ENCODE measurements at places on chromosomes 3 and 15. TPM values are rescaled to one million over a fixed set of nuclear protein-coding genes. Genes with fewer than 3 reads are reported as not detected.
A peak's percentile ranks its signal among the peaks of the same experiment; 100 is the strongest.

DNA sequence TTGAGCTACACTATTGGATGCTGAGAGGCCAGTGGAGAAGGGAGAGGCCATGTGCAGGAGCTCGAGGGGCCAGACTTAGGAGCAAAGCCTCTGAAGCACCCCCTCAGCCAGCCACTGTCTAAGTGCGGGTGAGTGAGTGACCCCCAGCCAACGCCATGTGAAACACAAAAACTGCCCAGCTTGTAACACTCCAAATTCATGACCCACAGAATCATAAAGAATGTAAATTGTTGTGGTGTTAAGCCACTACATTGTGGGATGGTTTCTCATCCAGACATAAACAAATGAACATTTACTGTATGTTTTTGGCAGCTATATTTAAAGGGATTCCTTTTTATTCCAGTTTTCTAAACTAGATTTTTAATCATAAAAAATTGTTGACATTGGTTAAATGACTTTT, 27.2 kb upstream of the TMEM158 start:
- no peaks in the 10 kb centered on the region for H3K36me3 ChIP-seq
- no peak overlapping the region for H3K4me3 ChIP-seq
- no peaks in the 10 kb centered on the region for H3K27me3 ChIP-seq

- H3K4me1 ChIP-seq: no peaks in the 10 kb centered on the region
- H3K36me3 ChIP-seq: no peaks in the 10 kb centered on the region
- DNase-seq: no peak
- H3K4me3 ChIP-seq: no peak overlapping the region
- no peak overlapping the region for H3K27ac ChIP-seq
These were observed 6.0 kb downstream of the FAM43A start for GRCh38 chr3:194691481-194692283.

DNA sequence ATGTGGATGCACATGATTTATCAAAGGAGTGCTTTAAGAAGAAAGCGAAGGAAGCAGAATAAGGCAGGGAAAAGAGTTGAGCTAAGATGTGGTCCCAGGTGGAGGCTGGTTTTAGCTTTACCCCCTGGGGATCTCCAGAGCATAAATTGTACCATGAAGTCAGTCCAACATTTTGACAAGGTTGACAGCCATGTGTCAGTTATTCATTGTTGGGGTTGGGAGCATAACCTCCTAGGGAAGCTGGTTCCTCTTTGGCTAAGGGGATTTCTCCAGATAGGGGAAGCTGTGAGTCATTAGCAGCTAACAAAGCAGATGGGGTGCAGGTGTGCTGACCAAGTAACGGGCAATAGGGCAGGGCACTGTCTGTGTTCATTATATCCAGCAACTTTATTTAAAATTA, 123.7 kb upstream of the IGSF10 start:
- no peak for DNase-seq
- H3K27ac ChIP-seq: no peak overlapping the region
- no peak overlapping the region for H3K4me3 ChIP-seq
- H3K4me1 ChIP-seq: peaks cover 21% of the 10 kb centered on the region
- no peaks in the 10 kb centered on the region for H3K36me3 ChIP-seq

Gene LMAN1L
- total RNA-seq: not detected

DNA sequence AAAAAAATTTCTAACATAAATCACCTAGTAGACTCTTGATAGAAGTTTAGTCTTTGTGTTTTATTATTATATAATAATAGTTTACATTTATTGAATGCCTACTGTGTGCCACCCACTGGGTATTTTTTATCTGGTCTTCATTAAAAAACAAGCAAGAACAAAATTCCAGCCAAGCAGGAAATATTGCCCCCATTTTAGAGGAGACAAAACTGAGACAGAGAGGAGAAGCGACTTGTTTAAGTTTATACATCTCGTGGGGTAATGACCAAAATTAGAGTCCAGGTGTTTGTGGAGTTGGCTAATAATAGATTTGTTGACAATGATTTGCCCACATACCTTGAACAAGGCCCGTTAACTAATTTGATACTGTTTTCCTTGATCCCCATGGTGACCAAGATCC, 33.1 kb upstream of the FBXL22 start:
- H3K4me1 ChIP-seq: no peaks in the 10 kb centered on the region
- H3K27ac ChIP-seq: no peak overlapping the region
- no peak overlapping the region for H3K4me3 ChIP-seq
- no peaks in the 10 kb centered on the region for H3K36me3 ChIP-seq
- no peak for DNase-seq
- no peaks in the 10 kb centered on the region for H3K27me3 ChIP-seq

Gene HYAL1
- 2.3 TPM for total RNA-seq

- H3K4me1 ChIP-seq: peaks cover 8% of the 10 kb centered on the region
- no peak for DNase-seq
- no peak overlapping the region for H3K27ac ChIP-seq
- no peak overlapping the region for H3K4me3 ChIP-seq
- H3K36me3 ChIP-seq: no peaks in the 10 kb centered on the region
- no peaks in the 10 kb centered on the region for H3K27me3 ChIP-seq
These were observed 36.7 kb downstream of the SLC27A2 start for GRCh38 chr15:50218691-50219090.

GRCh38 chr15:91047545-91048199, 25.3 kb upstream of the VPS33B start:
- no peak for DNase-seq
- H3K27ac ChIP-seq: no peak overlapping the region
- no peaks in the 10 kb centered on the region for H3K36me3 ChIP-seq
- H3K27me3 ChIP-seq: no peaks in the 10 kb centered on the region

- no peaks in the 10 kb centered on the region for H3K36me3 ChIP-seq
- H3K27ac ChIP-seq: no peak overlapping the region
- H3K27me3 ChIP-seq: no peaks in the 10 kb centered on the region
- H3K4me1 ChIP-seq: no peaks in the 10 kb centered on the region
- no peak overlapping the region for H3K4me3 ChIP-seq
These were observed 19.9 kb downstream of the NOX5 start for GRCh38 chr15:69034352-69034751.

Gene C3orf33
- 4.2 TPM for total RNA-seq

Gene SLC15A2
- total RNA-seq: 4.7 TPM

GRCh38 chr3:198113206-198114053, 153.4 kb downstream of the LMLN start:
- H3K27me3 ChIP-seq: no peaks in the 10 kb centered on the region
- no peak overlapping the region for H3K4me3 ChIP-seq
- H3K4me1 ChIP-seq: no peaks in the 10 kb centered on the region
- no peak overlapping the region for H3K27ac ChIP-seq
- DNase-seq: no peak
- H3K36me3 ChIP-seq: no peaks in the 10 kb centered on the region

- H3K36me3 ChIP-seq: no peaks in the 10 kb centered on the region
- no peaks in the 10 kb centered on the region for H3K4me1 ChIP-seq
- no peak for DNase-seq
- H3K4me3 ChIP-seq: no peak overlapping the region
These were observed 84.6 kb upstream of the SLC7A14 start for GRCh38 chr3:170670504-170670903.

Gene LRRIQ4
- not detected for total RNA-seq

- no peak overlapping the region for H3K27ac ChIP-seq
- peaks cover 10% of the 10 kb centered on the region for H3K4me1 ChIP-seq
- DNase-seq: no peak
- no peaks in the 10 kb centered on the region for H3K36me3 ChIP-seq
These were observed 74.4 kb upstream of the GSK3B start for GRCh38 chr3:120168611-120169010.

GRCh38 chr3:27221264-27221932, 147.8 kb downstream of the NEK10 start:
- no peak overlapping the region for H3K27ac ChIP-seq
- no peak overlapping the region for H3K4me3 ChIP-seq
- no peaks in the 10 kb centered on the region for H3K27me3 ChIP-seq
- DNase-seq: no peak
- no peaks in the 10 kb centered on the region for H3K36me3 ChIP-seq

Gene RAB6B
- total RNA-seq: 3.2 TPM

Gene MOBP
- total RNA-seq: 0.27 TPM

DNA sequence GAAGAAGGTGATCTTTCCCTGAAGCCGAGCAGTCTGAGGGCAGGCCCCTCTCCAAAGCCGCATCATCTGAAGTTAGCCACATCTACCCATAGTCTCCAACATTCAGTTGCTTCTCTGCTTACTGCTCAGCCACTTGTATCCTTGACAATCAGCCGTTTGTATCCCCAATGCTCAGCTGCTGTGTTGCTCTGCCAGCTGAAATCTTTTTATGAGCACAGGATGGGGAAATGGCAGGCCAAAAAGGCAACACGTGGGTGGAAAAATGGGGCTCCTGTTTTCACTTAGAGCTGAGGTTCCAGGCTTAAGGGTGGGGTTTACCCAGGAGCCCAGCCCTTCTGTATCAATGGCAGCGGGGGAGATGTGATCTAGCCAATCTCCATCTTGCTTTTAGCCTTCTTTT, 36.3 kb downstream of the METTL6 start:
- H3K27me3 ChIP-seq: no peaks in the 10 kb centered on the region
- H3K4me3 ChIP-seq: no peak overlapping the region
- H3K36me3 ChIP-seq: no peaks in the 10 kb centered on the region
- DNase-seq: no peak
- H3K4me1 ChIP-seq: no peaks in the 10 kb centered on the region
- H3K27ac ChIP-seq: no peak overlapping the region

GRCh38 chr3:154967090-154967489, 113.0 kb upstream of the MME start:
- no peaks in the 10 kb centered on the region for H3K27me3 ChIP-seq
- H3K4me3 ChIP-seq: no peak overlapping the region
- no peak overlapping the region for H3K27ac ChIP-seq

GRCh38 chr3:4693620-4694019, 200.5 kb downstream of the ITPR1 start:
- no peak for DNase-seq
- no peaks in the 10 kb centered on the region for H3K27me3 ChIP-seq
- H3K4me1 ChIP-seq: no peaks in the 10 kb centered on the region
- no peak overlapping the region for H3K4me3 ChIP-seq
- H3K36me3 ChIP-seq: no peaks in the 10 kb centered on the region
- H3K27ac ChIP-seq: no peak overlapping the region

DNA sequence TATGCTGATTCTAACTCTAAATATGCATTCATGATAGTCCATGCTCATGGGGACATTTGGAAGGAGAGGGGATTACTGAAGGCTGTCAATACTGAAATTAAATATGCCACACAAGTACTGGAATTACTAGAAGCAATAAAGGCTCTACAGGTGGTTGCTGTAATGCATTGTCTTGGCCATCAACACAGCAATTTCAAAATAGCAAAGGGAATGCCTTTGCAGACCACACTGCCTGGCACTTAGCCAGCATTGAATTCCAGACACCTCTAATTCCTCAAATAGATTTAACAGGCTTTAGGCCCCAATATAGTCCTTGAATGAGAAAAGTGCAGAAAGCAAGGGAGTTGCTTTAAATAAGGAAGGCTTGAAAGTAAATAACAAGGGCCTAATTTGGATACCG, 115.8 kb upstream of the PLCL2 start:
- H3K4me1 ChIP-seq: no peaks in the 10 kb centered on the region
- H3K27me3 ChIP-seq: no peaks in the 10 kb centered on the region
- DNase-seq: no peak
- H3K36me3 ChIP-seq: no peaks in the 10 kb centered on the region
- H3K27ac ChIP-seq: no peak overlapping the region

Gene ATP8B4
- 0.57 TPM for total RNA-seq

GRCh38 chr15:60128710-60129109, 124.6 kb downstream of the FOXB1 start:
- no peaks in the 10 kb centered on the region for H3K36me3 ChIP-seq
- DNase-seq: no peak
- no peak overlapping the region for H3K4me3 ChIP-seq
- peaks cover 4% of the 10 kb centered on the region for H3K4me1 ChIP-seq

GRCh38 chr3:12893852-12894251, 52.5 kb upstream of the RPL32 start:
- H3K36me3 ChIP-seq: no peaks in the 10 kb centered on the region
- no peak overlapping the region for H3K4me3 ChIP-seq
- H3K4me1 ChIP-seq: peaks cover 14% of the 10 kb centered on the region
- no peak overlapping the region for H3K27ac ChIP-seq
- no peak for DNase-seq

Gene KLHL40
- total RNA-seq: not detected

Gene HCN4
- total RNA-seq: 0.29 TPM

Gene ANKRD63
- 0.28 TPM for total RNA-seq

Gene TMEM45A
- 5.6 TPM for total RNA-seq

Gene CYP19A1
- total RNA-seq: 0.77 TPM

Gene GNB4
- total RNA-seq: 5.1 TPM

- peaks cover 2% of the 10 kb centered on the region for H3K27me3 ChIP-seq
- no peaks in the 10 kb centered on the region for H3K36me3 ChIP-seq
- H3K4me1 ChIP-seq: no peaks in the 10 kb centered on the region
- no peak overlapping the region for H3K4me3 ChIP-seq
- no peak for DNase-seq
These were observed 1.4 kb upstream of the GRM2 start for GRCh38 chr3:51705276-51706020.

- no peak overlapping the region for H3K4me3 ChIP-seq
- H3K36me3 ChIP-seq: no peaks in the 10 kb centered on the region
- peak; percentile 81 for DNase-seq
- H3K27ac ChIP-seq: peak overlapping the region; percentile 84
- no peaks in the 10 kb centered on the region for H3K27me3 ChIP-seq
- peaks cover 76% of the 10 kb centered on the region for H3K4me1 ChIP-seq
These were observed 14.0 kb upstream of the SSUH2 start for GRCh38 chr3:8658306-8659212.

DNA sequence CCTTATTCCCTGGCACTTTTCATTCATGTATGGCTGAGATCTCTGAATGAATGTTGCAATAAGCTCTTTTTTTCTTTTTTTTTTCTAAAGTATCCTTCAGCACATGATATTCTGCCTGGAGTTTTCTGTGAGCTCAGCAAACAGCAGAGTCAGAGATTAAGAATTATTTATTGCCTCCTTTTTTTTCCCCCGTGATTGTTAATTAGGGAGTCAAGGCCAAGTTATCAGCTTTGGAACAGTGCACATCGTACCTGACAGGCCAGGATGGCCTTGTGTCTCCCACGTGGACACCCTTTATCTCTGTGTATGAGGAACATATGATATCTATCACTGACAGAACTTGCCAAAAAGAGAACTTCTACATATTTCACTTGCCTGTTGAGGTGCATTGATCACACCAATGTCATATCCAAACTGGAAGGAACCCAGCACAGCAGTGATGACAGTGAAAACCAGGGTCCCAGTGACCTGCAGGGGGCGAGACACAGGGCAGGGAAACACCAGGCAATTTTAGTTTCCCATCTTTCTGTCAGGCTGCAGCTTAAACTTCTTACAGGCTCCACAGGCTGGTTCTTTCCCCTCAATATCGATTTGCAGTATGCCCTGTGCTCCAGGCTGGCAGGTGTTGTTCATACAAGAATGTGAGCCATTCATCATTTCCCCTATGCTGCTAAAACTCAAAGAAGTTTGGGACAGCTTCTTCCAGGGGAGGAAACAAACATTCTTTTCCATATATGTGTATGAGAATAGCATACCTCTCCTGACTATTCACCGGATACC, 8.2 kb downstream of the SLC2A2 start:
- no peak overlapping the region for H3K27ac ChIP-seq
- H3K4me1 ChIP-seq: peaks cover 11% of the 10 kb centered on the region
- no peaks in the 10 kb centered on the region for H3K36me3 ChIP-seq
- H3K27me3 ChIP-seq: no peaks in the 10 kb centered on the region
- H3K4me3 ChIP-seq: no peak overlapping the region

GRCh38 chr15:58977887-58978286, 9.6 kb upstream of the RNF111 start:
- H3K36me3 ChIP-seq: no peaks in the 10 kb centered on the region
- no peak overlapping the region for H3K4me3 ChIP-seq
- H3K27ac ChIP-seq: no peak overlapping the region
- H3K4me1 ChIP-seq: no peaks in the 10 kb centered on the region
- no peaks in the 10 kb centered on the region for H3K27me3 ChIP-seq
- DNase-seq: no peak
